ENCODE measurements at places on chromosomes 3 and 15.

DNA sequence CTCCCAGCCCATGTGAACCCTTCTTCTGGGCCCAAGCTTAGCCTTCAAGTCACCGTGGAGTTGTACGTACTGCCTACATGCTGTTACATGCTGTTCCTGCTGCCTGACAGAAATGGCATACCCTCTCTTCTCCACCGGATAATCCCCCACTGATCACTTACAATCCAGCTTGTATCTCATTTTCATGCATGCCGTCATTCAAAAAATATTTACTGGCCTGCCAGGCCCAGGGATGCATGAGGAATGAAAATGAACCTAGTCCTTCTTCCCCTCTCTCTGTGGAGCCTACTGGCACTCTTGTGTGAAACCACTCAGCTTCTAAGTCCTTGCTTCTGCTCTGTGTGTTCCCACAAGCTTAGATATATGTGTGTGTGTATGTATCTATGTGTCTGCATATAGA, 60.6 kb downstream of the WNT5A start:
- DNase-seq, result no peak

- no peak for DNase-seq
These were observed 156.2 kb upstream of the MEF2A start for GRCh38 chr15:99409560-99409959.

DNA sequence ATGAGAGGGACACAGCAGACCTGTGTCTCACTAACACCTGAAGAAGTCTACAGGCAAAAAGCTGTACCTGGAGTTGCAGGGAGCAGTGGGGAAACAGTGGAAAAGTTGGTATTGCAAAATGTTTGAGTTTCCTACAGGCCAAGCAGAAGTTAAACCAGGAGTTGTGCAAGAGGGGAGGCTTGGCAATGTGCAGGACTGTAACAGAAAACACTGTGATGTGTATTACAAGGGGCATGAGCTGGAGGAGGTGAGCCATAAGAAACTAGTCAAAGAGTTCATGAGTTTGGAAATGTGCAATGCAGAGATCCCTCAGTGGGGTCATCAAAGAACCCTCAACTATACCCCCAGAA, 47.1 kb upstream of the SERPINI2 start:
- peak; percentile 48 for DNase-seq

GRCh38 chr3:190673148-190673547, 159.3 kb downstream of the IL1RAP start:
- DNase-seq, result no peak

DNA sequence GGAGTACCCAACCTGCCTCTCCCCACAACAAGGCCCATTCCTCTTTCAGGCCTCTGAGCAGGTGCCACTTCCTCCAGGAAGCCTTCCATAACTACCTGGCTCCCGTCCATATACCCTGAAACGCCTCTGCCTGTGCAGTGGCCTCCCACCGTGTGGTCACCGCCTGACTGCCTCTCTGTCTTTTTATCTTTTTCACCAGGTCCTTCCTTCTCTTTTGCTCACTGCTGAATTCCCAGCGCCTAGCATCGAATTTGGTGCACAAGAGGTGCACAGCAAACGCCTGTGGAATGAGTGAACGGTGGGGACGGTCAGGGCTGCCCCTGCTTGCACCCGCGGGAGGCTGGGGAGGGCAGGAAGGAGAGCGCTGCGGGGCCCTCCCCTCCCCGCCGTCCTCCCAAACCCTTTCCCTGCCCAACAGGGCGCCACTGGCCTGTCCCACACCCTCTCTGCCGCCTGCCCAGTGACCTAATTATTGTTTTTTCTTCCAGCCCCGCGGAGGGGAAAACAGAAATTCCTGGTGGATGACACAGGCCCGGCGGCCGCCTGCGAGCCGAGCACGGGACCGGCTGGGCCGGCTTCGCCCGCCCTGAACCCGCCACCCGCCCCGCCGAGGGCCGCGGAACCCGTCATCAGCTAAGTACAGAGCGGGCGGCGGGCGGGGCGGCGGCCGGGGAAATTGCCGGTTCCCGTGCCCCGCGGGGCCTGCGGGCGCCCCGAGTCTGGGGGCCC, 140.1 kb downstream of the SMAD6 start:
- peak; percentile 97 for DNase-seq

DNA sequence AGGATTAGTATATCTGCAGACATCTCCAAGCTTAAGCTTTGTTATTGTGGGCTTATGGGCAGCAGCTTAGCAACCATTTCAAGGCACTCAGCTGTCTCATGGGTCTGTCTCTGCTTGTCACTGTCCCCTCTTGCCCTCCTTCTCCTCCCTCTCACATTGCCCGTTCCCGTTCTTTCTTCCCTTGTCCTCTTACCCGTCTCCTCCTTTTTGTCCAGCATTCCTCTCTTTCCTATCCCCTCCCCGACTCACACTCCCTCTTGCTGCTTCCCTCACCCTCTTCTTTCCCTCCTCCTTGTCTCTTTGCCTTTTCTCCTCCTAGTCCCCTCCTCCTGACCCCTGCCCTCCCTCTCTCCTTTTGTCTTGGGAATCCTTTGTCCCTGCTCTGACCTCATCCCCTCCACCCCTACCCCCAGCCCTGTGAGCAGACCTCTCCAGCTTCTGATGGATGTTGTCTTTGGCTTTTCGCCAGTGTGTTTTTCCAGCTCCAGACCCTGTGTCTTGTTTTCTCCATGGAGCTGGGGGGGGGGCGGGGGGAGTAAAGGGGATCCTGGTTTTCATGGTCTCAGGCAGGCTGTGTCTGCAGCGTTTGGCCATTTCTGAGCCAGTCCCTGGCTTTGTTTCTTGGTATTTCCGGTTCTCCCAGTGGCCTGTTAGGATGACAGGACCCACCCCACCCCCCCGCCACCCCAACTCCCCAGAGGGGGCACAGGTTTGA, 47.9 kb upstream of the TRAK1 start:
- no peak for DNase-seq

- DNase-seq, result no peak
These were observed 63.3 kb downstream of the RAD18 start for GRCh38 chr3:8899876-8900460.

DNA sequence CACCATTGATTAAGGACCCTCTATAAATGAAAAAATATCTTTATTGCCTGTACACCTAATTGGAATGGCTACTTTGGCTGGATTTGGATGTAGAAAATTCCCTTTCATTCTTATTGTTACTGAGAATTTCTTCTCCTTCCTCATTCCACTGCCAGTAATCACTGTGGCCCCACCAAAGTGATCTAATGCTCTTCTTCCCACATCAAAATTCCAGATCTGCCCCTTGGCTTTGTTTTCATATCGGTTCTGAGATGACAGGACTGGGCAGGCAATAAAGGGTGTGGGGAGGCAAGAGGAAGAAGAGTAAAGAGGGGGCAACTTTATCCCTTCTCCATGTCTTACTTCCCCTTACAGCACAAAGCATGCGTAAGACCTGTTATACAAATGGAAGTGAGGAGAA, 2.1 kb downstream of the ANKUB1 start:
- no peak for DNase-seq

DNA sequence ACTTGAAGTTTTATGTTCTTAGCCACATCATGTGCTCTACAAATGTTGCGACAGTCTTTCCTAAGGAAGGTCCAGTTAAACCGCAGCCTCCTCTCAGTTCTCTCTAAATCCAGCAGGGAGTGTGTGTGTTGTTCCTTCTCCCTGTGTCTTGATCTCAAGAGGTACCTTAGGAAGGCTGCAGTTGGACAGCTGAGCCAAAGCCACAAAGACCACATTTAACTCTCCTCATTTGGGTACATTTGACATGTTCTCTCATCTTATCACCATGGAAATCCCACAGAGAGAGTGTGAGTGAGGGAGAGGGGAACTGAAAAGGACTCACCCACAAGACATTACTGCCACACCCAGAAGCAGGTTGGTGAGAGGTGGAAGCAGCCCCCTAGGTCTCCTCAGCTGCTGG, 79.5 kb downstream of the CD200R1L start:
- peak; percentile 28 for DNase-seq

DNA sequence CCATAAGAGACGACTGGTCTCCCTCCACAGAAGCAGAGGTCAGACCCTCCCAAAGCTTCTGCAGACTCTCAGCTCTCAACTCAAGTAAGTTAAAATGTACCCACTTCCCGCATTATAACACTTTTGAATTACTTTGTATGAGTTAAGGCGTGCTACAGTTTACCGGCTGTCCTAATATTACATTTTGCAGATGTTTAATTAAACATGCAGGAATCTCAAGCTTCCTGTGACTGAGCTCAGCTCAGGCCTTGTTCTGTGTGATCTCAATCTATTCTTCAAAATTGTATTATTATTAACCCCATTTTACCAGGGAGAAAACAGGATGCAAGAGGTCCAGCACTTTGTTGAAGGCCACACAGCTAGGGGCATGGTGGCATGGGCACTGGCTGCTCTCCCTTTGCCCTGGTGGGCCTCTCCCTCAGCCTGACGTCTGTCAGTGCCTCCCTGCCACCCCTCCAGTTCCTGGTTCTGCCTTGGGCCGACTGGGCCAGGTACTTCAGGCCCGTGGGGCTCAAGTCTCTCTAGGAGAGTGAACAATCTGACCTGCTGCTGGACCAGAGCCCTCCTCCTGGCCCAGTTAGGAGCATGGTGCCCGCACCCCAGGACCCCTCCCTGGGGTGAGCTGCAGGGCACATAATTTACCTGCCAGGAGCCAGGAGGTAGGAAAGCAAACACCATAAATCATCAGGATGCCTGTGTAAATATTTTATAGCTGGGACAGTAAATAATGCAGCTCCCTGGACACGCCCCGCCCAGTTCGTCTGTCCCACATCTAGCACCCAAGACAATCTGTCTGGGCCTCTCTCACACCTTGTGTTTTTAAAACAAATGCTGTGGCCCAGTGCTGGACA, 14.9 kb upstream of the RFT1 start:
- peak; percentile 36 for DNase-seq

DNA sequence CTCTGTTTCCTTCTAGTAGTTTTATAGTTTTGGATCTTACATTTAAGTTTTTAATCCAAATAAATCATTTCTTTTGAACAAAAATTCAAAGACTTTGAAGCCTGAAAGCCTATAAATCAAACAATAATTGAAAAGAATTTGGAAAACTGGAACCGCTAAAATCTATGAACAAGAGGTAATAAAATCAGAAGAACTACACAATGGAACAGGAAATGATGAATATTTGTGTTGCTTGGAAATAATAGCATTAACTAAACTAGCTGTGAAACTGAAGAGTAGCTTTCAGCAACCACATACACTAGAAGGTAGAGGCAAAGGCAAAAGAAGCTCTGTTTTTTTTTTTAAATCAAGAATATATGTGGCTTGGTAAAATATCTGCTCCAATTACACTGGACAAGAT, 147.9 kb upstream of the ABI3BP start:
- DNase-seq, result no peak

GRCh38 chr3:125693887-125694286, 98.6 kb upstream of the OSBPL11 start:
- DNase-seq, result no peak

DNA sequence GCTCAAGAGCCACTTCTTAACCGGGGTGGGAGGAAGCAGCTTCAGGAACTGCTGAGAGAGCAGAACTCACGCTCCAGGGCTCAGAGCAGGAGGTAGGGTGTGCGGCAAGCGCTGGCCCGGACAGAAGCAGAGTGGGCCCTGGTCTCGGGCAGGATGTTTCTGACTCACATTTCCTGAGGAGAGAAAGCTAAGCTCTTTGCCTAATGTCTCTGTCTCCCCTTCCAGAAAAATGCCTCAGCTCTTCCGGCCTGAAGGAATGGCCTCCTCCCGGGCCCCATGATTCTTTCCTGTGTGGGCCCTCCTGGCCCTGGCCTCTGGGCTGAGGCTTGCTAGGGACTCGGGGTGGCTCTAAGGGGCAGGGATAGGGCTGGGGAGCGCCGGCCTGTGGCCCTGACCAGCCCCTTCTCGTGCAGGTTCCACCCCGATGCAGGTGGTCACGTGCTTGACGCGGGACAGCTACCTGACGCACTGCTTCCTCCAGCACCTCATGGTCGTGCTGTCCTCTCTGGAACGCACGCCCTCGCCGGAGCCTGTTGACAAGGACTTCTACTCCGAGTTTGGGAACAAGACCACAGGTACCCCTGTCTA, 4.1 kb upstream of the STAB1 start:
- DNase-seq, result peak; percentile 57

DNA sequence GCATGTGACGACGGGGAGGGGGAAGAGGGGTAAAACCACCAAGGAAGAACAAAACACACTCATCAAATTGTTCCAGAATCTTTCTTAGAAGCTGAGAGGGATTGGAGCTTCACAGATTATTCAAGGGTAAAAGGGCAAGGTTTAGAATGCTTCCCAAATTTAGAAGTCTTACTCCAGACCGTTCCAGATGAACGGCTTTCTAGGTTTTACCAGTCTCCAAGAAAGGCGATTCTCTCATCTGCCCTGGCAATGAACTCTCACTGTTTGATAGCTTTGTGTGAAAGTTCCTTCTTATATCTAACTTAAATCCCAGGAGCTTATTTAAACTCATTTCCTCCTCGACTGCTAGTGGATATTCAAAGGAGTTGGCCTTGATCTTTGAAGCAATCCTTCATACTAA, 124.3 kb upstream of the PRICKLE2 start:
- DNase-seq, result no peak

DNA sequence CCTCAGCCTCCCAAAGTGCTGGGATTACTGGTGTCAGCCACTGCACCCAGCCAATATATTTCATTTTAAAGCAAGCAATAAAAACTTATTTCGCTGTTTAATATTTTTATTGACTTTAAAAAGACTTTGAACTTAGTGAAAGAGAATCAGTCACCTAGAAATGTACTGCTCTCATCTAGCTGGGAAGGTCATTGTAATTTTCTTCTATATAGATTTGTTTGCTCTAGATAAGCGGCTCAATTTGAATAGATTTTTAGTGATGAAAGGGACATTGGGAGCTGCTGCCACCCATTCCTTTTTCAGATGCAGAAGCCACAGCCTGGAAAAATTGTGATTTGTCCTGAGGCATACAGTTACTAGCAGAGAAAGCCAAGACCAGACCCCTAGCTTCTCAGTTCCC, 40.1 kb downstream of the CAPN7 start:
- DNase-seq, result no peak

DNA sequence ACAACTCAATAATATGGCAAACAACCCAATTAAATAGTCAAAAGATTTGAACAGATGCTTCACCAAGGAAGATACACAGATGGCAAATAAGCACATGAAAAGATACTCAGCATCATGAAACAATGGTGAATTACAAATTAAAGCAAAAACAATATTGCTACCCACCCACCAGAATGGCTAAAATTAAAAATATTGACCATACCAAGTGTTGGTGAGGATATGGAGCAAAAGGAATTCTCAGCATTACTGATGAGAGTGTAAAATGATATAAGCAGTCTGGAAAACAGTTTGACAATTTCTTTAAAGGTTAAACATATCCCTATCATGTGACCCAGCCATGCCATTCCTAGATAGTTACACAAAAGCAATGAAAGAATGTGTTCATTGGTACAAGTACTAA, 5.7 kb upstream of the PXYLP1 start:
- DNase-seq, result no peak

GRCh38 chr3:167480748-167481147, 6.9 kb upstream of the SERPINI2 start:
- DNase-seq, result no peak
